Activated CD4-positive, CD25-positive, alpha-beta regulatory T cell treated with anti-CD3 and anti-CD28 coated beads, Interleukin-2, amount 50 U/mL, for 72 hours (primary cell): ENCODE measurements at places on chromosomes 5 and 9.

DNA sequence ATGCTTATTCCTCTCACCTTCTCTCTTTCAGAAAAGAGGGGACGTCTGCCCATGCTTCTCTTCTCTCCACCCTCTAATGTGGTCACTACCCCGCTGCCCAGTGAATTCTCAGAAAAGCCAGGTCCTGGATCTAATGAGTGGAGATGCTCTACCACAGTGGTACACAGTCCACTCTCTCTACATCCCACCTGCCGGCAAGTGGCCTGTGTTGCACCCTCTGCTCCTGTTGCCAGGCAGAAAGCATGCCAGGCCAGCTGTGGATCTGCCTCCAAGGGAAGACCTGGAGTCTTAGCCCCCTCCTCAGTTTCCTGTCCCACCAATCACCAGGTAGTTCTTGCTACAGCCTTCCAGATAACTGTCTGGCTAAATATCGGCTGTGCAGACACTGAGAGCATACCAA is 71.2 kb upstream of the SPDL1 start:
- DNase-seq, result no peak

DNA sequence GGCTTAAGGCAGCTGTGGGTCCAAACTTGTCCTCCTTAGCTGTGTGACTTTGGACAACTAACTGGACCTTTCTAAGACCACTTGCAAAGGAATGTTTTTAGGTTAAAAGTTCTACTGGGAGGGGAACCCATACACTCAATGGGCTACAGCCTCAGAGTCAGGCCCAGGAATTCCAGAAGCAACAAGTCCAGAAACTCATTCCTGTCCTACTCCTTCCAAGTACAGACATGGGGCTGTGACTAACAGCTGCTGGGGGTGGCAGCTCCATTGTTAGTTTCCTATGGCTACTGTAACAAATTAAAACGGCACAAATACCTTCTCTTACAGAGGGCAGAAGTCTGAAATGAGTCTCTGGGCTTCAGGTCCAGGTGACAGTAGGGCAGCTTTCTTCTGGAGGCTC is 12.4 kb upstream of the AKNA start:
- DNase-seq, result no peak

GRCh38 chr5:147339313-147339712 is 104.5 kb downstream of the STK32A start:
- no peak for DNase-seq

DNA sequence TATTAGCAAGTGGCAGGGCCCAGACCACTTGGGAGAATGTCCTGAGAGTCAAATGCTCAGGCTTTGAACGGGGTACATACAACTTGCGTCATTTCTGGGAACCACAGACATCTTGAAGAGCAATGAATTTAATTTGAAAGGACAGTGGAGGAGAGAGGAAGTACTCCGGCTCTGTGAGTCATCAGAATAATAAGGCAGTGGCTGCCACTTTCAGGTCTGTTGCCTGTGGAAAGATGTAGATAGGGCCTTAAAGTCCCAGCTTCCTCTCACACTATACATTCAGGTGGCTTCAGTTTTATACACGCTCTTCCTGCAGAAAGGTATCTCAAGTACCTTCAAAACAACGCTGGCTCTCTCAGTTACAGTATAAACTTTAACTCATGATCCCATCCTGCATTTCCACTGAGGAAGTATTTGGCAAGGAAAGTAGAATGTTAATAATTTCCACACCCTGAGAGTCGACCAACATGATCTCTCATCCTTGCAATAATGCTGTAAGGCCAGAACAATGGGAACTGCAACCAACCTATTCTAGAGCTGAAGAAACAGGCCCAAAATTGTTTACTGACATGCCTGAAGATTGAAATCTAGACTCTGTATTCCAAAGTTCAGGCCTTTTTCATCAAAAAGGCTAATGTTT is 6.8 kb upstream of the PRUNE2 start:
- DNase-seq, result no peak

GRCh38 chr9:84447305-84447704 is 106.7 kb upstream of the SLC28A3 start:
- no peak for DNase-seq
